ENCODE measurements at places on chromosomes 2 and 18. TPM values are rescaled to one million over a fixed set of nuclear protein-coding genes. Genes with fewer than 3 reads are reported as not detected.

The RMDN2 gene
- 4.1 TPM for polyA plus RNA-seq

The MSH2 gene
- polyA plus RNA-seq, result 25.6 TPM

GRCh38 chr18:11849841-11850634, 1.2 kb upstream of the CHMP1B start:
- DNase-seq, result peak; percentile 51

The KCNK3 gene
- polyA plus RNA-seq, result 1.5 TPM

The KLF7 gene
- 14.5 TPM for polyA plus RNA-seq

GRCh38 chr2:45946023-45946422, 294.5 kb downstream of the PRKCE start:
- DNase-seq, result no peak

The RSAD2 gene
- 4.1 TPM for polyA plus RNA-seq

DNA sequence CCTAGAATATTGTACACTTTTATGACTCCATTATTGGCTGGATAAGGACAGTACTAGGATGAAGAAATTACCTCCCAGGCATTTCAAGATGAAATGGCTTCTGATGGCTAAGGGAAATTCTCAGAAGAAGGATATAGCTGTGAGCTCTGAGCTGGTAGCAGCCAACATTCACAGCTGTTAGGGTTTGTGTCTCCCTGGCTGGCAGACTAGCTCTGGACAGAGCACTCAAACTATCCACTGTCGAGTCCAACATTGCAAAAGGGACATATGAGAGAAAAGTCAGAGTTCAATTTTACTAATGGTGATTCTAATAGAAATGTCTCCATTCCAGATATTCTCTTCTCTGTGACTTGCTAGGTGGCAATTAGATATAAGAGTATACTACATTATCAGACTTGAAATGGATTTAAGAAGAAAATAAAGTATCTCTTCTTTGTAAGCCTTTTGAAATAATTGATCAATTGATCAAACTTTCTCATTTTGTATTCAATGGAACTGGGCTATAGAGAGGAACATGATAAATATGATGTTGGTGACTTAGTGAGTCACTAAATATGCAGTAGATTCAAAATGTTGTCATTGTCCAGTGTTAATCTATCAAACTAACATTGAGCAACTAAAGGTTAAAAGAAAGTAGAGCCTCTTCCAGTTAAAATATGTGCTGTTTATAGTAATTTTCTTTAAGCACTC, 1920.3 kb downstream of the SUCLG1 start:
- no peak for DNase-seq
